Tibial nerve (tissue), 4 donors: ENCODE measurements at places on chromosomes 2 and 18. TPM values are rescaled to one million over a fixed set of nuclear protein-coding genes. Genes with fewer than 3 reads are reported as not detected.

DNA sequence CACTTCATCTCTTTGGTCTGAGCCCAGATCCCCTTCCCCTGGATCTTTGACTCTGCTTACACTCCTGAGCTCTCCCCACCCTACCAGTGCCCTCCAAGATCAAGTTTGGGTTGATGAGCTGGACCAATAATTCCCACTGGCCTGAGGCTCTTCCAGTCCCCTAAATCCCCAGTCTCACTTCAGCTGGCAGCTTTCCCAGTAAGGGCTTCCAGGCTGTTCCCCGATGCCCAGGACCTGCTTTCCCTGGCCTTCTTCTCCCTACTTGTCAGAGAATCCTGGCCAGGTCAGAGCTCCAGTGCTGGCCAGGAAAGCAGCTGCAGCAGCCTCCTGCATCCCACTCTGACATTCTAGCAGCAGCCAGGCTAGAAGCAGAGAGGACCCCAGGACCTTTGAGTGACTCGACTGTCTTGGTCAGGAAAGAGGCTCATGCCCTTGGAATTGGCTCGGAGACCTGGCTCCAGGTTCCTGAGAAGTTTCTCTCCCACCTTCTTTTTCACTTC, 3.5 kb downstream of the WNT6 start:
- peak overlapping the region; percentile 52 for H3K27ac ChIP-seq
- DNase-seq: no peak
- no peaks in the 10 kb centered on the region for H3K36me3 ChIP-seq

DNA sequence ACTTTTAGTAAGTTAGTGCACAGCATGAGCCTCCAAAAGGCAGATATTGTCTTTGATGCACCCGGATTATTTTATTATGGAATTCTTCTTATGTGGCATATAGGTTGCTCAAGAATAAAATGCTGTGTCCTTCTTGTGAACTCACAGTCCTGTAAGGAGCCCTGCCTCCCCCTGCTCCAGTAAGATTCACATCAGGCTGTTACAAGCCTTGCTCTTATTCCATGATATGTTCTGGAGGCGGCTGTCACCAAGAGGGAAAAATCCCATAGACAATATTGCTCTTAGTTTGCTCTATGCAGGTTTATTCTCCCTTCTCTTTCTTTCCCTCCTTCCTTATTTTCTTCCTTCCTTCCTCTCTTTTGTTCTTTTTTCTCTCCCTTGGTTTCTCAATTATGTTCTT, 182.3 kb downstream of the MYT1L start:
- DNase-seq: no peak
- H3K4me3 ChIP-seq: no peak overlapping the region
- no peak overlapping the region for H3K27ac ChIP-seq
- no peaks in the 10 kb centered on the region for H3K36me3 ChIP-seq
- H3K27me3 ChIP-seq: no peaks in the 10 kb centered on the region

- H3K27ac ChIP-seq: no peak overlapping the region
- no peaks in the 10 kb centered on the region for H3K27me3 ChIP-seq
- no peaks in the 10 kb centered on the region for H3K4me1 ChIP-seq
- no peak for DNase-seq
- H3K36me3 ChIP-seq: no peaks in the 10 kb centered on the region
These were observed 74.4 kb downstream of the UBE2E3 start for GRCh38 chr2:181054843-181055242.

DNA sequence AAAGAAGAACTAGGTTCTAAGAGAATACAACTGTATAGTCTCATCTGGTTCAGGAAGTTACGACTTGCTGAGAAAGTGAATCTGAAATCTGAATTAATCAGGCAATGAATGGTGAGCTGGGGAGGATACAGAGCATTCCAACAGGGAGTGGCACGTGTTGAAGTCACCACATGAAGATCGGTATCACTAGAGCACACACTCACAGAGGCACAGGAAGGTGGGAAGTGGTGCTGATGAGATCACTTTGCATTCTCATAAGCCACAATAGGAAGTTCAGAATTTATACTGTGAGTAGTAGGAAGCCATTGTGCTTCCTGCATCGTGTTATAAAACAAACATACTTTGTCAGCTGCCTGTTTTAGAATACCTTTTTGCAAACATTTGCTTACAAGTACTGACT, 615.0 kb upstream of the DDX18 start:
- no peaks in the 10 kb centered on the region for H3K27me3 ChIP-seq
- H3K27ac ChIP-seq: no peak overlapping the region
- no peak for DNase-seq
- H3K4me1 ChIP-seq: no peaks in the 10 kb centered on the region

Gene EMILIN2
- 70.8 TPM for total RNA-seq
